Stimulated activated CD8-positive, alpha-beta memory T cell treated with anti-CD3 and anti-CD28 coated beads, Interleukin-4, amount 100 ng/mL, for 4 hours (primary cell): ENCODE measurements at places on chromosomes 5 and 9.

DNA sequence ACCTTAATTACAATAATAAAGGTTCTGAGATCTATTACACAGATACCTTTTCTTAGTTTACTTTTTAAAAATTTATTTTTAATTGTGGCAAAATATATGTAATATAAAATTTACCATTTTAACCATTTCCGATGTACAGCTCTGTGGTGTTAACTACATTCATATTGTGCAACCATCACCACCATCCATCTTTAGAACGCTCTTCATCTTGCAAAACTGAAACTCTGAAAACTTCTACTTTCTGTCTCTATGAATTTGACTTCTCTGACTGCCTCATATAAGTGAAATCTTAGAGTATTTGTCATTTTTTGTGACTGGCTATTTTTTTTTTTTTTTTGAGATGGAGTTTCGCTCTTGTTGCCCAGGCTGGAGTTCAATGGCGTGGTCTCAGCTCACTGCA lies 26.8 kb downstream of the WWC1 start:
- no peak for DNase-seq

DNA sequence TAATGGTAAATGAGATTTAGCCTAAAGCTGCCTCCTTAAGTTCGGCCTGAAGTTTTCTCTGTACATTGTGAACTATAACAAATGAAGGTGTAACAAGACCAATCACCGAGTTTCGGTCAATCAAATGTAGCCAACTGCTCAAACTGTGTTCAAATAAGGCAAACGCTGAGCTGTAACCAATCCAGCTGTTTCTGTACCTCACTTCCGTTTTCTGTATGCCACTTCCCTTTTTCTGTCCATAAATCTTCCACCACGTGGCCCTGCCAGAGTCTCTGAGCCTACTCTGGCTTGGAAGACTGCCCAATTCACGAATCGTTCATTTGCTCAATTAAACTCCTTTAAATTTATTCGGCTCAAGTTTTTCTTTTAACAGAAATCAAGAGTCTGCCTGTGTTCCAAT lies 193.5 kb upstream of the KLF9 start:
- DNase-seq, result no peak

DNA sequence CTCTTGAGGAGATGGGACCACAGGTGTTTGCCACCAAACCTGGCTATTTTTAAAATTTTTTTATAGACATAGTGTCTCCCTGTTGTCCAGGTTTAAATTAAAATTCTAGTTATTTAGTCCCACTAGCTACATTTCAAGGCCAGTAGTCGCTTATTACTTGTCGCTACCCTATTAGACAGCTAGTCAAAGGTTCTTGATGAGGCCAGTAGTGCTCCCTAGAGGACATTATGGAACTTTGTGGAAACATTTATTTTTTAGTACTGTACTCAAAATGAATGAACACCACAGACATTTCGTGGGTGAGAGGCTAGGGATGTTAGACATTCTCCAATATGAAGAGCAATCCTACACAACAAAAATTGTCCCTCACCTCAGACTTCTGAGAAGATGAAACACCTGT lies 14.4 kb upstream of the GRXCR2 start:
- no peak for DNase-seq

DNA sequence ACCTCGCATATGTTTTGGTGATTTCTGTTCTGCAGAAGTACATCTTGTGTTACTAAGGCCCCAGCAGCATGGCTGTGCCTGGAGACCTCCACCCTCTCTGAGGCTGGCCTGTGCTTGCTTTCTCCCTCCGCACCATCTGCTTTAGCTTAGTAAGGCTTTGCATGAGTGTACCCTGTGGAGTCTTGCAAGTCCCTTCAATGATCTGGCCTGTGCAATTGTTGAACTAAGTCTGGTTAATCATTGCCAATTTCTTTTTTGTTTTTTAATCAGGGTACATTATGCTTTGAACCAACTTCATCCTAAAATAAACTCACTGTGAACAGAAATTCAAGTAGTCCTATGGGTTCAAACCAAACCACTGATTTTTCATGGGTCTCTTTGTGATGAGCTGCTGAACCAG lies 32.3 kb downstream of the ACOT12 start:
- DNase-seq, result no peak

DNA sequence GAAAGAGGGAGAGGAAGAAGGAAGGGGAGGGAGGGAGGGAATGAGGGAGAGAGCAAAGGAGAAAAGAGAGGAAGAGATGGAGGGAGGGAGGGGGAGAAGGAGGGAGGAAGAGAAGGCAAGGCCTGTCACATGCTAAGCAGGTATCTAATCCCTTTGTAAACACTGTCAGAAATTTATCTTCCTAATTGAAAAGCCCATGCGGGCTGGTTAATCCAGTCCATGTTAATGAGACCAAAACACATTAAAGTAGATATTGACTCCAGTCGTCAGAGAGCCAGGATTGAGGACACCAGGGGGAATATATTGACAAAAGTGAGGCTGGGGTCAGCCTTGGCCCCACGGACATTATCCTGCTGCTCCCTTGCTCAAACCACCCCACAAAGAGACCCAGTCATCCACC lies 37.4 kb upstream of the ALDH1B1 start:
- no peak for DNase-seq

DNA sequence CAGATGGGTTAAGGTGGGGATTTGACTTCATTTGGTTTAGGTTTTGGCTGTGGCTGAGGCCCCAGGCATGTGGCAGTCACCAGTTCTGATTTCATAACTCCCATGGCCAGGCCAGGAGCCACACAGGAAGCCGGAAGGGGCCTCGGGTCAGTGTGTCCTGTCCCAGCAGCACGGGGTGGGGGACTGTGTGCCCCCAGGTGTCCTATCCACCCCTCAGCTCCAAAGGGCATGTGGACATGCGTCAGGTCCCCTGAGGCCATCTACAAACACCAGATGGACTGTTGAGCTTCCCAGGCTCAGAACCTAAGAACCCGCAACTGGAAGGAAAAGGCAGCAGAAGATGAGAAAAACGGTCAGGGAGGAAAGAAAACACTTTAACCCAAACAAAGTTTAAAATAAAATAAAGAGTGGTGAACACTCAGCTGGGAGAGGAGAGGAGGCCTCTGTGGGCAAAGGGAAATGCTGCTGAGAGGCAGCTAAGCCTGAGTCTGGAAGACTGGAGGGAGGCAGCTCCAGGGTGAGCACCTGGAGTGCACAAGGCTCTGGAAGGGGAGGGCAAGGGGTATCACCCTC lies 260.8 kb downstream of the AUH start:
- DNase-seq, result no peak

DNA sequence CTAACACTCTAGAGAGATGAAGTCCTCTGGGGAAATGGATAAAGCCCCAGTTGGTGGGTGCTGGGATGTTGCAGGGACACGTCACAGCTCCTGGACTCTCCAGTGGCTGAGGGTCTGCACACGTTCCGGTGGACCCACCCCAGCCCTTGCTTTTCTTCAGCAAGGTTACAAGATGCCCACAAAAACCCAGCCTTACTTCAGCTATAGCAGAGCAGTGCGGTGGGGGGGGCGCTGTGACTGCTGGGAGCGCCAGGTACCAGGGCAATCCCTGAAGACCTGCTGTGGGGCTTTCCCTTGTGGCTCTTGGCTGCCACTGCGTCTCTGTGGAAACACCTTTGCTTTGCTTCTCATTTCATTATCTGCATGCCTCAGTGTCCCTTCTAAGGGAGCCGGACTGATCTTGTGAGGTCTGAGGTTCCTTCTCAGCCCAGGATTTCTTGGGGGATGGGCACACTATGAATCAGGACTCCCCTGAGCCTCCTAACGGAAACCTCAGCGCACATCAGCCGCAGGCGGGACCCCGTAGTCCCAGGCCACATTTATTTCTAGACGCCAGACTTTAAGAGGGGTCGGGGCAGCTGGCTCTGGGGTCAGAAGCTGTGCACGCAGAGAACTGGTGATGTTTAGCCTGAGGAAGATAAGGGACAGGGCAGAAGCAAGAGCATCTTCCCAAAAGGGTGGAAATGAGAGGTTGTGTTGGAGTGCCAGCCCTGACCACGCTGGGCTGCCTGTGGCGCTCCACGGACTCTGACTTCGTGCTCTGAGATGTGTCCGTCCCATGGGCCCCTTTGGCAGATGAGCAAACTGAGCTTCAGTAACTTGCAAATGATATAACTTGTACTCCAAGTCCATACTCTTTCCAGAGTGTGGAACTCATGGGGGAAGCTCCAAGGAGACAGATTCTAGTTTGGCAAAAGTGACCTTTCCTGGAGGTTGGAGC lies 106.8 kb downstream of the WNK2 start:
- DNase-seq, result no peak

DNA sequence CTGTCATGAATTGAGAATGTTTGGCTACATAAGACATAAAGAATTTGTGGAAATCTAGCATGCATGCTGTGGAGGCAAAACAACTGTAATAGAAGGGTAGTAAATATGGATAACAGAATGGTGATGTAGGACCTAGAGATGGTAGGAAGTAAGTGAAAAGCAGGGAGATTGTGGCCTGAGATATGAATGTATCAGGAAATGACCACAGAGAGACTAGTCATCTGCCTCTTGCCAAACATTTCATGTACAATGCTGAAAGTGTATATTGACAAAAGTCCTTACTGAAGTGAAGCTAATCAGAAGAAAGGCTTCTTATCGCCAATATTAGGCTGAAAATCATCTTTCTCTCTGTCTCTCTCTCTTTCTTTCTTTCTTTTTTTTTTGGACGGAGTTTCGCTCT lies 873.1 kb upstream of the CTNND2 start:
- no peak for DNase-seq

DNA sequence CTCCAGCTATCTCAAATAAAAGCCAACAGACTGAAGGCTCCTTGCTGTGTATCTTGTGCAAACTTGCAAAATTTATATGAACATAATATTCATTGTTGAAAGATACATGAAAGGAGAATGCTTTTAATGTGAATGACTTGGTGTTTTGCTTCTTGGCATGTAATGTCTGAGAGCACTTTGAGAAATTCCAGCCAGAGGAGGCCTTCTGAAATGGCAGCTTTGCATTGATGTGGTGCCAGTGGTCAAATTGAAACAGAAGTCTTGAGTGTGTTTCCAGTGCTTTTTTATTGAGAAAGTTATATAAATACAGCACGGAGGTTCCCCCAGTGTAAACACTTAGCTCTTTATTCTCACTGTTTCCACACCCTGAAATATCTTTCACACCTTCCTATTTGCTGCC lies 182.1 kb downstream of the ADCY2 start:
- no peak for DNase-seq

- DNase-seq, result no peak
These were observed 758.5 kb upstream of the EDIL3 start for GRCh38 chr5:85143138-85143537.

GRCh38 chr5:513216-514100 lies 10.8 kb downstream of the SLC9A3 start:
- no peak for DNase-seq

- DNase-seq, result no peak
These were observed 68.4 kb downstream of the ICE1 start for GRCh38 chr5:5490774-5491347.

DNA sequence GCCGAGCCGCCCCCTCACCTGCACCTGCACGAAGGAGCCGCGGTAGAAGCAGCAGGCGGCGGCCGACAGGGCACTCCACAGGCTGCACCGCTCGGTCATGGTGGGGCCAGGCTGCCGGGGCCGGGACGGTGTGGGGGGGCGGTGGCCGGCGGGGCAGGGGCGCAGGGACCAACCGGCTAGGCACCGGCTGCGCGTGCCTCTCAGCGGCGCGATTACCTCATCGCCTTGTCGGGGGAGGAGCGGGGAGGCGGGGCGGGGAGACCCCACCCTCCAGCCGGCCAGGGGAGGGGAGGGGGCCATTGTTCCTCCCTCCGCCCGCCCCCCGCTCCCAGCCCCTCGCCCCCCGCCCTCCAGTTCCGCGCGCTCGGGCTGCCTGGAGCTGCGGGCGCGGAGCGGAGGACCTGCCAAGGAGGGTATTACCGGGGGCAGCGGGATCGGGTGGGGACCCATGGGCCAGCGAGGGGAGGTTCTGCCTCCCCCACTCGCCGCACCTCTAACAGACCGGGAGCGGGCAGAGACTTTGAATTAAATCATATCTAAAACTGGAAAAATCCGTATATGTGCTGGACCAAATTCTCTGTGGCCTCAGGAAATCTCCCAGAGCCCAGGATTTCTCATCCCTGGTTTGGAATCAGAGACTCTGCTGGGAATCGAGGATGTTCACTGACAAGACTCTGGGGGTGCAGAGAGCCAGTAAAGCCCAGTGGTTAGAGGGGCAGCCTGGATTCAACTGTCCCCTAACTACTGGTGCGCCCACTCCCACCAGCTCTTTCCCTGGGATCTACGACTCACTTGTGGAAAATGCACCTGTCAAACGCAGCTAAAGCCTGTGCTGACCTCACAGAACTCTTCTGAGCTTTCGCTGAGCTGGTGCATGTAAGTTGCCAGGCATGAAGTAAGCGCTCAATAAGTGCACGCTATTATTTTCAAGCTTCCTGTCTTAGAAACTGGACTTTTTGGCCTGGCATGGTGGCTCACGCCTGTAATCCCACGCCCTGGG lies 20.3 kb upstream of the TOR2A start:
- no peak for DNase-seq

GRCh38 chr5:177568326-177568725 lies 14.0 kb upstream of the FAM193B start:
- DNase-seq, result no peak

DNA sequence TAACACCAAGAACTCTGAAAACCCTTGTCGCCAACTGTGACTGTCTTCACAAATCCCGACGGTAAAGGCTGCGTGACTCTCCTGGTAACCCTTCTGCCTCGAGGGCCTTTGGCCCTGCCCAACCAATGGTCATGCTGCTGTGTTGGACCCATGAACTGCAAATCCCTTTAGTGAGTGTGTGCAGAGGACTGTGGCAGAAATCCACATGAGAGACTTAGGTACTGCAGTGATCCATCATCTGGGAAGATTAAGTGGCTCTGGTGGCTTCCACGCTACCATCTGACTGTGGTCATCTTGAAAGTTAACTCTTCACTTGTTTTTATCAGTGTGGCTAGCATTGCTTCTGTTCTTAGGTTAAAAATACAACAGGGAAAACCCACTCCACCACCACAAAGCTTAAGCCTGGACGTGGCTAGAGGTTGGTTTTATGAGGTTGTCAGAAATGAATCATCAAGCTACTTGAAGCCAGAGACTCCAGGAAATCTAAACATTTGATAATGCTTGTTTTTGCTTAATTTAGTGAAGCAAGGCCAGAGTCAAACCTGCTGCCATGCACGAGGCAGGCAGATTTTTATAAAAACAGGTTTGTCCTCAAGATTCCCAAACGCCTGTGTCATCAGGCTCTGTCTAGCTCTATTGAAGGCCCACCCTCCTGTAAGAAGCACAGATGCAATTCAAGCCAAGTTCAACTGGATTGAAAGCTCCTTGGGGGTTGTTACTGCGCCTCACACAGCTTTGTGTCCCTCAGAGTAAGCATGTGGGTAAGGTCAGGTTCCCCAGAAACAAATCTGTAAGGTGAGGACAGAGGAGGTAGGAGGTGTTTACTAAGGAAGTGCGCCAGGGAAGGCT lies 52.7 kb upstream of the ERCC6L2 start:
- no peak for DNase-seq

GRCh38 chr5:178361657-178362445 lies 129.2 kb upstream of the PHYKPL start:
- no peak for DNase-seq

DNA sequence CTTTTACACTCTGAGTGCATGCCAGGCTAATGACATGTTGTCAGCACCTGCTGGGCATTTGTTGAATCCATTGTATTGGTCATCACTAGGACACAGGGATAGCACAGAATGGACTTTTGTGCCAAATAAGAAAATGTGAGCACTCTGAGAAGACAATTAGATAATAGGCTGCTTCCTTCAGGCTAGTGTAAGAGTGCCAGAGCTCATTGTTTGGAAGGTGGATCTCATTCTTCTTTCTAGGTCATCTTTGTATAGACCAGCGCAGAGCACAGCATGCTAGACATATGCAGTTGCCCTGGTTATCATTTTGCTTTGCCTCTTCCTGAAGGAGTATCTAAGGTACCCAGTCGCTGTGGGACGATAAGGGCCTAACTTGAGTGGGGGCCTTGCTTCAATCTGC lies 493.4 kb upstream of the COX7C start:
- no peak for DNase-seq

GRCh38 chr9:112861638-112862555 lies 28.8 kb downstream of the SLC46A2 start:
- DNase-seq, result no peak
